ENCODE measurements at places on chromosomes 6 and 20.

DNA sequence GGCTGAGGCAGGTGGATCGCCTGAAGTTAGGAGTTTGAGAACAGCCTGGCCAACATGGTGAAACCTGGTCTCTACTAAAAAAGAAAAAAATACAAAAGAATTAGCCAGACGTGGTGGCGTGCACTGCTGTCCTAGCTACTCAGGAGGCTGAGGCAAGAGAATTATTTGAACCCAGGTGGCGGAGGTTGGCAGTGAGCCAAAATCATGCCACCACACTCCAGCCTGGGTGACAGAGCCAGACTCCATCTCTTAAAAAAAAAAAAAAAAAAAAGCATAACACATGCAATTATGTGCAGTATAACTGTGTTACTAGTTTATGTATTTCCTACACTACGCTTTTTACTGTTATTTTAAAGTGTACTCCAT lies 31.9 kb upstream of the FAM135A start:
- no peak for DNase-seq

- DNase-seq, result no peak
These were observed 23.1 kb downstream of the STK35 start for GRCh38 chr20:2124564-2125213.

- no peak for DNase-seq
These were observed 10.5 kb upstream of the DSTN start for GRCh38 chr20:17559338-17559737.

- no peak for DNase-seq
These were observed 119.6 kb upstream of the EDN1 start for GRCh38 chr6:12170351-12171092.

- no peak for DNase-seq
These were observed 36.1 kb downstream of the F13A1 start for GRCh38 chr6:6284221-6284966.

- DNase-seq, result no peak
These were observed 31.9 kb downstream of the TTI1 start for GRCh38 chr20:38001173-38001875.

- no peak for DNase-seq
These were observed 10.5 kb downstream of the GNAS-AS1 start for GRCh38 chr20:58839991-58840747.

- no peak for DNase-seq
These were observed 387.0 kb downstream of the SYNE1 start for GRCh38 chr6:152250127-152250526.

GRCh38 chr6:113735491-113735890 lies 121.7 kb upstream of the MARCKS start:
- DNase-seq, result no peak

GRCh38 chr20:2699775-2700413 lies 7.3 kb downstream of the EBF4 start:
- DNase-seq, result no peak

DNA sequence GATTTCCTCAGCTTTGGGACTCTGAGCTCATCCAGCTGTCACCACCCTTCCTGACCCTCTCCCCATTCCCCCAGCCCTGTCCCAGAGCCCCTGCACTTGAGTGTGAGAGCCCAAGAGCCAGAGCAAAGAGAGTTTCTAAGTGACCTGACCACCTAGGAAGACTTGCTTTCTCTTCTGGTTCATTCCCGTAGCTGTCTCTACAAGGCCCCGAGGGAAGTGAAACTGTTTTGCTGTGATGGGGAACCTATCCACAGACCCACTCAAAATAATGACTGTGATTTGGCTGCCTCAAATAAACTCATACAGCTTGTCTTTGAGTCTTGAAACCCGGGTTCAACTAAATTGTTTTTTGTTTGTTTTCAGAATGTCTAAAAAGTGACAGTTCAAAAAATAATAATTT lies 74.6 kb upstream of the XRN2 start:
- DNase-seq, result no peak

DNA sequence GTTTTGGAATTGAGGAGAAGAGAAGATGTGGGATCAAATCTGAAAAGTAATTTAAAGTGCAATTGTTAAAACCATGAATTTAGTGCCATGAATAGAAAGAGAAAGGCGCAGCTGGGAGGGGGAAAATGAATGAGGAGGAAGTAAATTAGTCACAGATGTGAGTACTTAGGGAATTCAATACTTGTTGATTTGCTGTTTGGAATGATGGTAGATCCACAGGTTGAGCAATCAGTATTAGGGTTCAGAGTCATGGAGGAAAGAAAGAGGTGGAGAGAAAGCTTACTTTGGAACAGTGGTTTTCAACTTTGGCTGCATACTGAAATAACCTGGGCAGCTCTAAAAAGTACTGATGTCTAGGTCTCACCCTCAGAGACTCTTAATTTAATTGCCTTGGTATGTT lies 229.7 kb upstream of the ASCC3 start:
- no peak for DNase-seq

- no peak for DNase-seq
These were observed 402.2 kb downstream of the GJA1 start for GRCh38 chr6:121837545-121838229.

DNA sequence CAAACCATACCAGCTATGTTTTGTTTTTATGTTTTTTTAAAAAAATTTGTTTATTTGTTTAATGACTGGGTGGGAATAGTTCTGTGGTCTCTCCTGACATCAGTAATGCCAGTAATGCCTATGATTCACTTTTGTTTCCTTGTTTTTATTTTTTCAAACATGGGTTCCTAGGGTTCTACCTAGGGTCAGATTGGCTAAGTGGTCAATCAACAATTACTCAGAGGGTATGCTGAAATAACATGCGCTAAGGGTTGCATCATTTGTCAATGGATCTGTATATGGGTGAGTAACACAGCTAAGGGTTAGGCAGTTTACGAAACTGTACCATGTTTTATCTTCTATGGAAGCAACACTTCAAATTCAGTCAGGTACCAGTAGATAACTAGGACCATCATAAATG lies 583.8 kb upstream of the GJE1 start:
- no peak for DNase-seq

GRCh38 chr20:50194422-50194830 lies 3.8 kb downstream of the CEBPB start:
- DNase-seq, result no peak

DNA sequence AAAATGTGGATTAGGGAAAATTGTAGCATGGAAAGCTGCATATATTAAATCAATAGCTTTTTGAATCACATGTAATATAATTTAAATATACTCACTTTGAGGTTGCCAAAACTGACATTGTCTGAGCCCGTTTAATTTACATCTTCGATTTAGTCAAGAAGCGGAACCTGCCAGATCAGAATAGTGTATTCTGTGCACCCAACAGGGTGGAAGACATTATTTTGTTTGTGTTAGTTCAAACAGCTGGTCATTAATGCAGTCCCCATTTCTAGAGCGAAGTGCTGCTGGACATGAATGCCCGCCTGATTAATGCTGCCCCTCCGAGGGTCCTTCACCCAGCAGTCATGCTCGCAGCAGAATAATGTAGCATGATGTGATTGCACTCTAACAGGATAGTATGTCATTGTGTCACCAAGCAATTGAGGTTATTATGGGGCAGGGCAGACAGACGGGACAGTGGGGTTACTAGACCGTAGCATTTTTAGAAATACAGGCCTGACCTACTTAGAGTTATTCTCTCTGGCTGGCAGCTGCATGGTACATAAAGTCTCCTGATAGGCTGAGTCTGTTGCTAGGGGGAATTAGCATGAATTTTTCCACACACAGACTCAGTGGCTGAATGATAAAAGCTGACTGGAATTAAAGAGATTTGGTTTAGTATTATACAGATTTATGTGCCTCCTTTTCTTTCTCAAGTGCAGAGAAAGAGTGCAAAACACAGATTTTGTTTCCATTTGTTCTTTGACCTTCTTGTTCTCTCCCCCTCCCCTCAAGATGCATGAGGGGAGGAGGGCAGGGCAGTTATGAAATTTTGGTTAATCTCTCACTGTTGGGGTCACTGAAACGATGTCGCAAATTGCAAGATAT lies 147.1 kb downstream of the PRL start:
- no peak for DNase-seq

- no peak for DNase-seq
These were observed 62.3 kb upstream of the SHLD1 start for GRCh38 chr20:5687884-5688283.

DNA sequence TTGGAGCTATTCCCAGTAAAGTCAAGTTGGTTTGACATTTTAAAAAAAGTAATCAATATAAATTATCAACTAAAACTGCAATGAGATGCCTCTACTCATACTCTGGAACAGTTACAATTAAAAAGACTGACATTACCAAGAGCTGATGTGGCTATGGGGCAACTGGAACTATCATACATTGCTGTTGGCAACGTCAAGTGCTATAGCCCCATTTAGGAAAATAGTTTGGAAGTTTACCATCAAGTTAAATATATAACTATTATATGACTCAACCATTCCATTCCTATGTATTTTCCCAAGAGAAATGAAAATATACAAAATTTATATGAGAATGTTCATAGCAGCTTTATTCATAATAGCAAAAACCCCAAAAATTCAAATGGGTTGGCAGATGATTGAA lies 111.4 kb upstream of the HDGFL1 start:
- DNase-seq, result no peak

- DNase-seq, result no peak
These were observed 34.7 kb upstream of the ADGRF4 start for GRCh38 chr6:47663462-47664216.

DNA sequence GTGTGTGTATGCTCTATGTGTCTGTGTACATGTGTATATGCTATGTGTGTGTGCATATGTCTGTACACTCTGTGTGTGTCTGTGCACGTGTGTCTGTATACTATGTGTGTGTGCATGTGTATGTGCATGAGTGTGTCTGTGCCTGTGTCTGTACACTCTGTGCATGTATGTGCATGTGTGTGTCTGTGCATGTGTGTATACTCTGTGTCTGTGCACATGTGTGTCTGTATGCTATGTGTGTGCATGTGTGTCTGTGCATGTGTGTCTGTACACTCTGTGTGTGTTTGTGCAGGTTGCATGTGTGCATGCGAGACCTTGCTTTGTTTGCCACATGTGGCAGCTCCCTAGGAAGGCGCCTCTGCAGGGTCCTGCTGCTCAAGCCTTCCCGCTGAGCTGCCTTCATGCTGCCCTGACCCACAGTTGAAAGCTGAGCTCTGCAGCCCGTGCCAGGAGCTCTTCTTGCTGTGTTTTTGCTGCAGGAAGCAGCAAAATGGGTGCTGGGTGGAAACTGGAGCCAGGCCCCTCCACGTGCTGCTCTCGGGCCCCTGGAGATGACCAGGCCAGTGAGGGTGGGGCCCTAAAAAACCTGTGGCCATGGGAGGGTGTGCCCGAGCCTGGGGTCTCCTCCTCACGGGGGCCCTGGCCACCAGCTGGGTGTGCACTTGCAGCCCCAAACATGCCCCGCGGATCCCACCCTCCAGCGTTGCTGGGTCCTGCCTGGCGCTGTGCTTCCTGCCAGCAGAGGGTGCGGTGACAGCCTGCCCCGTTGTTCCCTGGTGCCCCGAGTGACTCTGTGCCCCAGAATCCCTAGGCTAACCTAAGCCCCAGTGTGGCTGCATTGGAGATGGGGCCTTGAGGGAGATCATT lies 109.1 kb downstream of the DACT2 start:
- no peak for DNase-seq

GRCh38 chr6:34616227-34616585 lies 60.1 kb upstream of the SPDEF start:
- DNase-seq, result no peak

DNA sequence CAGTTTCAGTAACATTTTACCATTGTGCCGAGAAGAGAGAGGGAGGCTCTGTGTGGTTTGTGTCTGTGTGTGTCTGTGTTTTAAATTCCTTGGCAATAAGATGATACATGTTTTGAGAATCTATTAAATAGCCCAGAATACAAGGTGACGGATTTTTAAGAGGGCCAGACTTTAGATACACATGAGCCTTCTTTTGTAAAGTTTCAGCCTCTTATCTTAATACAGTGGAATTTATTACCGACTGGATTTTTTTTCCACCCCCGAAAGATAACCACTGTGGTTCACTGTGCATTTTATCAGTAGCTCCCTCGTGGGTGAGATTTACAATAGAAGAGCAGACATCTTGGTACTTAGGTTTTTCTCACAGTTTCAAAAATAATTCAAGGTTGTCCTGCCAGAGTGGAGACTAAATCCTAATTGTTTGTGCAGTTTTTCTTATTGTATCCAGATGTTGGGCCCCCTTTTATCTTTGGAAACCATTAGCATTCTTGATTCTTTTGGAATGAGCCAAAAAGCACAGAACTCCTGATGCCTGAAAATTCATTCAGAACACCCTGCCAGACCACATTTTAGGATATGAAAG lies 49.9 kb downstream of the STK4 start:
- DNase-seq, result no peak

GRCh38 chr6:161853657-161854056 lies 579.8 kb upstream of the AGPAT4 start:
- DNase-seq, result no peak
